Stimulated activated memory B cell treated with anti-CD40 and anti-IgM and Interleukin-4, amounts not matched to agents 10 μg/mL and 1 μg/mL and 100 μg/mL, for 72 hours (primary cell): ENCODE measurements at places on chromosomes 4 and X.

DNA sequence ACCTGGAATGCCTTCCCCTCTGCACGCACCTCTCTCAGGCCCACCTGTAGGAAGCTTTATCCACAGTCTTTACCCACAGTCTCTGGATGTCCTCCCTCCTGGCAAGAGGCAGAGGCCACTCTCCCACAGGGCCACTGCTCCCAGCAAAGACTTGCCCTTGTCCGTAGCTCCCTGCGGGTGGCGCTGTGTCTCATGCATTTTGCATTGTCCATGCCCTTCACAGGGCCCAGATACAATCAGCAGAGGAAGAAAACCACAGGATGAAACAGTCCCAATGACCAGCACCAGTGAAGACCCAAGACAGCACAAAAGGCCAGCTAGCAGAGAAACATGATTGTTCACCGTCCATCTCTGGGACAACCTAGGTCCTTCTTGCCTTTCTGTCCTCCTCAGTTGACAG, 2.1 kb upstream of the NSG1 start:
- peaks cover 78% of the 10 kb centered on the region for H3K27me3 ChIP-seq
- H3K4me1 ChIP-seq = peaks cover 17% of the 10 kb centered on the region
- no peak overlapping the region for H3K27ac ChIP-seq
- ATAC-seq = no peak

DNA sequence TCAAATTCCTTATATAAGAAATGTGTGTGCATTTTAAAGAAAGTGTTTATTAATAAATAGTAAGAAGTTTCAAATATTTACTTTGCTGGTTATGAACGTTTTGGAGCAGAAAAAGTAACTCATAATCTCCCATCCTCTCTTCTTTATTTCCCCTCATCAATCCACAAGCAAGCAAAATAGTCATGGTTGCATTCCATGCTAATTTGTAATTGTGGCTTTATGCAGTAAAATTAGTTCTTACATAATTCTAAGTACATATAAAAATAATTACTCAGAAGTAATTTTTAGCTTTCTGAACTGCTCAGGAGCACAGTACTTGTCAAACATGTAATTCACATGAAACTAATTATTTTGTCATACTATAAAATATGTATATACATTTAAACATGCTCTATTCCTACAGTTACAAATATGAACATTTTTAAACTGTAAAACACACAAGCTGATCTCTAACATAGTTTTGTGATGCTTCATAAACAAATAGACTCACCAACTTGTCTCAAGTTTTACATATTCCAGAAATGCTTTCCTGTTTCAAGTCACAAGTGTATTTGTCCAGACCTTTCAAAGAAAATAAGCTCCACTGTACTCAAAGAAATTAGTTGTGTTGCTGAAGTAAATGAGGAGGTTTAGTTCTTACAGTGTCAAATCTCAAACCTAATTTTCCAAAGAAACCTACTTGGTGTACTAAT, 218.9 kb downstream of the PABPC4L start:
- H3K27ac ChIP-seq = no peak overlapping the region
- no peak for ATAC-seq
- no peaks in the 10 kb centered on the region for H3K36me3 ChIP-seq
- no peak overlapping the region for H3K4me3 ChIP-seq

DNA sequence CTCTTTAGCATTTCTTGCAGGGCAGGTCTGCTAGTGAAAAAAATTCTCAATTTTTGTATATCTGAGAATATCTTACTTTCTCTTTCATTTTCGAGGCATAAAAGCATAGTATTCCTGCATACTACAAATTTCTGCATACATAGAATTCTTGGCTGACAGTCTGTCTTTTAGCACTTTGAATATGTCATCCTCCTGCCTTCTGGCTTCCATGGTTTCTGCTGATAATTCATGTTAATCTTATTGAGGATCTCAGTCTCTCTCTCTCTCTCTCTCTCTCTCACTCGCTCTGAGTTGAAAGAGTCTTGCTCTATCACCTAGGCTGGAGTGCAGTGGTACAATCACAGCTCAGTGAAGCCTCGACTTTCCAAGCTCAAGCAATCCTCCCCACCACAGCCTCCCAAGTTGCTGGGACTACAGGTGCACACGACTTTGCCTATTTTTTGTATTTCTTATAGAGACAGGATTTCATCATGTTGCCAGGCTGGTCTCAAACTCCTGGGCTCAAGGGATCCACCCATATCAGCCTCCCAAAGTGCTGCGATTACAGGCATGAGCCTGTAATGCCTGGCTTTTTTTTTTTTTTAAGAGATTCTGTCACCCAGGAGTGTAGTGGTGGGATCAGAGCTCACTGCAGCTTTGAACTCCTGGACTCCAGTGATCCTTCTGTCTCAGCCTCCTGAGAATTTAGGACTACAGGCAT, 161.3 kb downstream of the FNIP2 start:
- no peaks in the 10 kb centered on the region for H3K27me3 ChIP-seq
- no peak overlapping the region for H3K27ac ChIP-seq
- H3K4me1 ChIP-seq = peaks cover 6% of the 10 kb centered on the region
- no peaks in the 10 kb centered on the region for H3K36me3 ChIP-seq

- no peaks in the 10 kb centered on the region for H3K27me3 ChIP-seq
- H3K4me1 ChIP-seq = no peaks in the 10 kb centered on the region
- H3K4me3 ChIP-seq = no peak overlapping the region
These were observed 162.5 kb upstream of the GALNT7 start for GRCh38 chr4:173005912-173006633.

DNA sequence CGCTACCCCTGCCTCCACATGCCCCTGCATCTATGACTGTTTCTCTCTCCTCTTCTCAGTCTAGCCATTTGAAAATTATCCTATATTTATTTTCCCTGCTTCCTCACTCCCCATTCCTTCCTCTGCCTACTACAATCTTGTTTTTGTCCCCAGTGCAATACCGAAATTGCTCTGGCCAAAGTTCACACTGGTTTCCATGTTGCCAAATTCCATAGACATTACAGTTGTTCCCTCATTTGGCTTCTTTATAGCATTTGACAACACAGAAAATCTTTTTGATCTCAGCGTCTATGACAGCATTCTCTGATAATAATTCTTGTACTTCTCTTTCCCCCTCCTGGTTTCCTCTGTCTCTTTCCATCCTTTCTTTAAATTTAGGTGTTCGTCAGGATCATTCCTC, 99.4 kb downstream of the GPR82 start:
- ATAC-seq = no peak
- H3K27me3 ChIP-seq = no peaks in the 10 kb centered on the region
- H3K27ac ChIP-seq = peak overlapping the region; percentile 30
- no peak overlapping the region for H3K4me3 ChIP-seq
- peaks cover 29% of the 10 kb centered on the region for H3K36me3 ChIP-seq

DNA sequence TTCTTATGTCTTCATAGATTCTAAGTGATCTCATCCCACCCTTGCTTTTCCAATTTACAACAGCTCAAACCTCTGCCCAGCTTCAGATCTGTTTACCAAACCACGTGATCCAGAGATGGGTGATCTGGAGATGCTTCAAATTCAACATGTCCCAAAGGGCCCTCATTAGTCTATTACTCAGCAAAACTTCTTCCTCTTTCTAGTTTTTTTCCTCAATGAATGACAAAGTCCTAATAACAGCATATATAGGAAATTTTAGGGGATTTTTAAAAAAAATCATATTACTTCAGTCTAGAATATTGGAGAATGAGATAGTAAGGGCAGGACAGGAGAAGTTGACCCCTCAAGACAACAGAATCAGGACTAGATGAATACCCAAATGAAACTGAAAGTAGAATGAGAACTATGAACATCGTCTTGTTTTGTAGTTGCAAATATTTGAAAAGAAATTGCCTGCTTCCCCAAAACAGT, 127.1 kb downstream of the CFAP299 start:
- peak; percentile 62 for ATAC-seq
- H3K27me3 ChIP-seq = no peaks in the 10 kb centered on the region
- H3K4me1 ChIP-seq = peaks cover 19% of the 10 kb centered on the region
- peak overlapping the region; percentile 25 for H3K4me3 ChIP-seq
- no peaks in the 10 kb centered on the region for H3K36me3 ChIP-seq

- no peak for ATAC-seq
- H3K4me3 ChIP-seq = no peak overlapping the region
- H3K27ac ChIP-seq = no peak overlapping the region
- H3K27me3 ChIP-seq = peaks cover 43% of the 10 kb centered on the region
These were observed 5.2 kb upstream of the PDE6B start for GRCh38 chr4:620201-620600.

DNA sequence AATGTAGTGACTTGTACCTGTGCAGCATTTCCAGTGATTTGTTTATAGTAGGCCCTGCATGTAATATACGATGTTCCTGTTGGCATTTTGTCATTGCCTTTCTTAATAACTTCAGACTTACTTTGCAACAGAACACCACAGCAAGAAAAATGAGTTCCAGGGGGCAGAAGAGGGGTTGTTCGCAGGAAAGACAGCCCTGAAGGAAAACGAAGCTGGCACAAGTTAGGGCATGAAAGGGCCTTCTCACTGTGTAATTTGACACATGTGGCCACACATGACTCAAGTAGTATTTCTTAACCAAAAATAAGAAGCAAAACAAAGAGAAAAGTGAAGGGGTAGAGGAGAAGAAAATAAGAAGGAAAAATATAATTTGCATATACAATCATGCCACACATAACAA, 265.8 kb upstream of the SMIM31 start:
- no peak overlapping the region for H3K4me3 ChIP-seq
- H3K27me3 ChIP-seq = no peaks in the 10 kb centered on the region
- ATAC-seq = no peak

GRCh38 chrX:29690061-29690460, 525.3 kb upstream of the MAGEB2 start:
- H3K36me3 ChIP-seq = no peaks in the 10 kb centered on the region
- H3K27me3 ChIP-seq = no peaks in the 10 kb centered on the region
- no peaks in the 10 kb centered on the region for H3K4me1 ChIP-seq
- H3K4me3 ChIP-seq = no peak overlapping the region

DNA sequence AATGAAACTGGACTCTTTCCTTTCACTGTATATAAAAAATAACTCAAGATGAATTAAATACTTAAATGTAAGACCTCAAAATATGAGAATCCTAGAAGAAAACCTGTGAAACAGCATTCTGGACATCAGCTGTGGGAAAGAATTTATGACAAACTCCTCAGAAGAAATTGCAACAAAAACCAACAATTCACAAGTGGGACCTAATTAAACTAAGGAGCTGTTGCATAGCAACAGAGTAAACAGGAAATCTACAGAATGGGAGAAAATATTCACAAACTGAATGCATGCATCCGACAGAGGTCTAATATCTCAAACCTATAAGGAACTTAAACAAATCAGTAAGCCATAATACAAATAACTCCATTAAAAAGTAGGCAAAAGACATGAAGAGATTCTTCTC, 851.7 kb upstream of the PCDH10 start:
- H3K27me3 ChIP-seq = no peaks in the 10 kb centered on the region
- no peak overlapping the region for H3K27ac ChIP-seq
- no peaks in the 10 kb centered on the region for H3K36me3 ChIP-seq
- no peak overlapping the region for H3K4me3 ChIP-seq
- no peaks in the 10 kb centered on the region for H3K4me1 ChIP-seq

GRCh38 chrX:44667771-44668170, 125.1 kb upstream of the FUNDC1 start:
- ATAC-seq = no peak
- H3K27me3 ChIP-seq = no peaks in the 10 kb centered on the region
- H3K36me3 ChIP-seq = no peaks in the 10 kb centered on the region

DNA sequence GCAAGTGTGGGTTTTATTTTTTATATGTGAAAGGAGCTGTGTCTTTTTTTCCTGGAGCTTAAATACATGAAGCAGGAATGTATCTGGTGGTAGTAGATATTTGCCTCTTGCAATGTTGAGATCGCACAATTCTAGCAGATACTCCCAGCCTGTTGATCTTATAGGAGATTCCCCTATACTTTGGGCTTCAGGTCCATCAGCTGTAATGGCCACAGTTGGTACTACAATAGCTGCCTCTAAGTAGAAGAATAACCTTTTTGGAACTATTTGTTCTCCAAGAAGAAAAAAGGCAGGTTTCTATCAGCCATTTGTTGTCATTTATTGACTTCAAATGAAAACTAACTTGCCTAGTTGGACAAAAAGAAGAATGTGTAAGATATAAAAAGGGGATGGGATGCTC, 37.7 kb downstream of the LIMCH1 start:
- H3K4me3 ChIP-seq = no peak overlapping the region
- no peaks in the 10 kb centered on the region for H3K27me3 ChIP-seq
- H3K4me1 ChIP-seq = no peaks in the 10 kb centered on the region

DNA sequence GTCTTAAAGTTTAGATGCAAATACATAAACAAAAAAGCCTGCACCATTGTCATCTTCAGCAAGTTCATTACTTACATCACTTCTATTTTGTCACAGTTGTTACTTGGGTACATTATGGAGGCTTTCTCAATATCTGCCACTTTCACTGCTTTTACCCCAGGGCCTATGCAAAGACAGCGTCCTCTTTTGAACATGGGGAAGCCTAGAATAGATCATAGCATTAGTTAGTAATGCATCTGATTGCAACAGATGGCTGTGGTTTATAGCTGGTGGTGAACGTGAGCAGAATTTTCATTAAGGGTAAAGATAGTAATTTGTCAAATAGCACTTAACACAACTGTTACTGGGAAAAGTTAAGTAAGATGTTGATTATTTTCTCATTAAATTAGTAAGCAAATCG, 729 bp downstream of the CXCL11 start:
- H3K27me3 ChIP-seq = no peaks in the 10 kb centered on the region
- H3K4me3 ChIP-seq = no peak overlapping the region
- no peaks in the 10 kb centered on the region for H3K36me3 ChIP-seq
- H3K4me1 ChIP-seq = no peaks in the 10 kb centered on the region
- ATAC-seq = no peak

GRCh38 chr4:5322321-5322720, 271.0 kb downstream of the STK32B start:
- no peaks in the 10 kb centered on the region for H3K4me1 ChIP-seq
- no peaks in the 10 kb centered on the region for H3K36me3 ChIP-seq
- no peak overlapping the region for H3K4me3 ChIP-seq
- H3K27ac ChIP-seq = no peak overlapping the region
- no peaks in the 10 kb centered on the region for H3K27me3 ChIP-seq
- no peak for ATAC-seq

DNA sequence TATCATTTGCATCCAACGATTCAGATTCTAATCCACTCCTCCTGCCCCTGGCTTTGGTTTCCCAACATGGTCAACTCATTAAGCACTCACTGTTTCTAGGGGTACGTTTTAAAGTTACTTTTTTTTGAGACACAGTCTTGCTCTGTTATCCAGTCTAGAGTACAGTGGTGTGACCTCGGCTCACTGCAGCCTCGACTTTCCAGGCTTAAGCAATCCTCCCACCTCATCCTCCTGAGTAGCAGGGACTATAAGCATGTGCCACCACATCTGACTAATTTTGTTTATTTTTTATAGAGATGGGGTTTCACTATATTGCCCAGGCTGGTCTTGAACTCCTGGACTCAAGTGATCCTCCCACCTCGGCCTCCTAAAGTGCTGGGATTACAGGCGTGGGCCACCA, 48.9 kb downstream of the TMEM156 start:
- H3K4me3 ChIP-seq = no peak overlapping the region
- peak overlapping the region; percentile 10 for H3K27ac ChIP-seq
- H3K36me3 ChIP-seq = peaks cover 53% of the 10 kb centered on the region
- peaks cover 27% of the 10 kb centered on the region for H3K4me1 ChIP-seq

DNA sequence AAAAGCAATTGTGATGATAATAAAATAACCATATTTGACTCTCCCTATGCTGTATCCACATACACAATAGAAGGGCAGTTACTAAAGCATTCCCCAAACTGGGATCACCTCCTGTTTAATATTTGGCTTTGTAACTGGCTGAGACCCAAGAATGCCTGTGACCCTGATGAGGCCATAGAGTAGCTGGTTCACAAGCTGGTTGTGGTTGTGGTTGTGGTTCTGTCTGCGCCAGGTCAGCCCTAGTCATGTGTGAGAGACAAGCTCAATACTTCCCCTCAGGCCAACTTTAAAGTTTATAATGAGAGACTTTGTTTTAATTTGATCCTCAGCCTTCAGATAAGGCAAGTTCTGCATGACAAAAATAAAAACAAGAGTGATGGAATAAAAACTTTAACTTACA, 209.9 kb downstream of the PARM1 start:
- H3K27ac ChIP-seq = no peak overlapping the region
- H3K27me3 ChIP-seq = no peaks in the 10 kb centered on the region
- peak; percentile 50 for ATAC-seq
- no peak overlapping the region for H3K4me3 ChIP-seq
